ENCODE measurements at places on chromosomes 12 and 14. TPM values are rescaled to one million over a fixed set of nuclear protein-coding genes. Genes with fewer than 3 reads are reported as not detected.

The CIROP gene
- total RNA-seq = not detected

The TSPAN31 gene
- 22.6 TPM for total RNA-seq

The ERBB3 gene
- 68.1 TPM for total RNA-seq

The SETD1B gene
- 16.3 TPM for total RNA-seq

The ARHGAP9 gene
- total RNA-seq = 2.0 TPM

- ATAC-seq = no peak
Measured at GRCh38 chr12:67661311-67662021, 12.9 kb downstream of the DYRK2 start.

DNA sequence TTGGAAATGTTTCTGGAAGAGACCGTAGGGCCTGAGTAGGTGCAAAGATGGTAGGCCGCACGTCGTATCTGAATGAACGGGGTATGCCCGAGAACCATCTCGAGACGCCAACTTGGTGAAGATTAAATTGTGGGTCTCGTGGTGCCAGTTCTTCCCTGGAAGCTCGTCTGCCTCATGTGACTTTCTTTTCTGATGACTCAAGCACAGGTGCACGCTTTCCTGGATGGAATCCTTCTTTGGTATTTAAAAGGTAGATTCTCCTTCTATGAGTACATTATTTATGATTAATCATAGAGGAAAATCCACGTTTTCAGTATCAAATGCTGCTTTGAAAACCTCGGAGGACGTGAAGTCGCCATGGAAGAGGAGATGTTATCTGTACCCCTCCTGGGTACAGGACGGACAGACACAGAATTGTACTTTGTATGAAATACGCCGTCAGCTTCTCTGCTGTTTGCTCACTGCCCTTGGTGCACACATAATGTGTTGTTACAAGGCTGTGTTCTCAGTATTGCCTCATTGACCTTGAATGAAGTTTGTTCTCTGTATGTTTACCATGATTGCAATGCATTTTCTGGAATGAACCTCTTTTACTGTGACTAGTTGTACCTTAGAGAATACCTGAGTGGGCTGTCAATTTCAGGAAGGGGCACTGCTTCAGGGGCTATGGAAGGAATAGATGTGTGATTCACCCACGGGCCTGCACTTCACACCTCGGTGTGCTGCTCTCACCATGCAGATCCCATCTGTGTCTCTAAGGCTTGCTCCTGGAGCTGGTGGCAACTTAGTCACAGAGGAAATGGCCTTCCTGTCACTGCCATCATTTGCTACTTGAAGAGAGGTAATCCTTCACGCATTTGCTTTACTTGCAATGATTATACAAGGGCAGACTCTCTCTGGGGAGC is 137.3 kb upstream of the RTL1 start:
- no peak for ATAC-seq

DNA sequence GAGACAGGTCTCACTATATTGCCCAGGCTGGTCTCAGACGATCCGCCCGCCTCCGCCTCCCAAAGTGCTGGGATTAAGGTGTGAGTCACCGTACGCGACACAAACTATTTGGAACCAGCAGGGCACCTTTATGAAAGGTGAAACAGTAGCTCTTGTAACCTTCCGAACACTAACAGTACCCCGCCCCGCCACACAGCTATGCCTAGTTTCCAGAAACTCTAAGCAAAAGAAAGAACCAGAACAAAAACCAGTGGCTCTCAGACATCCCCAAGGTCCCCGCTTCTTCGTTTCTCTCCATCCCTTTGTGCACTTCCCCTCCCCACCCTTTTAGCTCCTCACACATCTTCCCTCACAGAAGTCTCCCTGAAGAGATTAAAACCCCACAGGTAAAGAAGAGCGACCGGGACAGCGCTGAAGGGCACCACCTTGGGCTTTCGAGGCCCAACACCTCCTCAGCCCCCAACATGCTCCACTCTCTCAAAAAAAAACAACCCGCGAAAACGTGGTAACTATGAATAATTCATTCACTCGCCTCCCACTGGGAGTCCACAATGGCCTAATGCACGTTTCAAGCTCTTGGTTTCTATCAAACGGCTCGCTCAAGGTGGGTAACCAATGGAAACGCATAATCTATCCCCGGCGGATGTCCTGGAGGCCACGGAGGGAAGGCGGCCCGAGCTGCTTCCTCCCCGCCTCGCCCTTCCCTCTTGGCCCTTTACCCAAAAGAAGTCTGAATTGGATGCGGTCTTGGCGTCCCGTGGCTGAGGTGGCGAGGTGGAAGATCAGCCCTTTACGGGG is 877 bp downstream of the BAG5 start:
- peak; percentile 73 for ATAC-seq

- peak; percentile 18 for ATAC-seq
Measured at GRCh38 chr12:66409195-66409871, 107.0 kb downstream of the HELB start.

- no peak for ATAC-seq
Measured at GRCh38 chr12:51793201-51793600, 55.3 kb downstream of the FIGNL2 start.

GRCh38 chr12:28507867-28508266 is 317.6 kb downstream of the CCDC91 start:
- no peak for ATAC-seq

GRCh38 chr12:125222876-125223275 is 157.6 kb downstream of the AACS start:
- ATAC-seq = no peak

GRCh38 chr14:86020841-86021240 is 490.9 kb downstream of the FLRT2 start:
- no peak for ATAC-seq

DNA sequence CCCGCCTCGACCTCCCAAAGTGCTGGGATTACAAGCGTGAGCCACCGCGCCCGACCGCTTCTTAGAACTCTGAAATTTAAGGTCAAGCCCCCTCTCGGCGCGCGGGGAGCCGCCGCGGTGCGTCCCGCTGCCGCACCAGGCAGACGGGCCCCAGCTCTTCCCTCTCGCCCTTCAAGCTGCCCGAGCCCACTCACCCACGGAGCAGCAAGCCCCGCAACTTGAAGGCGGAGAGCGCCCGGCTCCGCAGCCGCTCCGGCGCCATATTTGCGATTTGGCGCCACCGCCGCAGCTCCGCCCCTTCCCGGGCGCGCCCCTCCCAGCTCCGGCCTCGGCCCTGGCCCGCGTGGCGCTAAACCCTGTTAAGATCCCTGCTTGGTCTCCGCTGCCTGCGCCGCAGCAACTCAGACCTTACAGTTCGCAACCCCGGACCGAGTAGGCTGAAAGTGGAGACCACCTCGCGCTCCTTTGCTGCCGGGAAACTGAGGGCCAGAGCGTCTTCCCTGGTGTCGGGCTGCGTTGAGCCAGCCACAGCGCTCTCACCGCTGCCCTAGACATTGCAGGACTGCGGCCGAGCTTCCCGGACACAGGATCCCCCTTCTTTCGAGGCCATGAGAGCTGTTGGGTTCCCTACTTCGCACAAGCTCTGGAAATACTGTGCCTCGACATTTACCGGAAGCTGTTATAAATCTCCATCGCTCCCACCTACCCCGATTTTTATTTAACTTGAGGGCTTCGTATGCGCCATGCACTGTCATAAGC is at the start of gene POLE2:
Gene POLE2 (minus strand): TSS at position 273 of the 759 bp plus-strand sequence. CDS start 11 bp downstream, at position 262.
- ATAC-seq = peak; percentile 75

DNA sequence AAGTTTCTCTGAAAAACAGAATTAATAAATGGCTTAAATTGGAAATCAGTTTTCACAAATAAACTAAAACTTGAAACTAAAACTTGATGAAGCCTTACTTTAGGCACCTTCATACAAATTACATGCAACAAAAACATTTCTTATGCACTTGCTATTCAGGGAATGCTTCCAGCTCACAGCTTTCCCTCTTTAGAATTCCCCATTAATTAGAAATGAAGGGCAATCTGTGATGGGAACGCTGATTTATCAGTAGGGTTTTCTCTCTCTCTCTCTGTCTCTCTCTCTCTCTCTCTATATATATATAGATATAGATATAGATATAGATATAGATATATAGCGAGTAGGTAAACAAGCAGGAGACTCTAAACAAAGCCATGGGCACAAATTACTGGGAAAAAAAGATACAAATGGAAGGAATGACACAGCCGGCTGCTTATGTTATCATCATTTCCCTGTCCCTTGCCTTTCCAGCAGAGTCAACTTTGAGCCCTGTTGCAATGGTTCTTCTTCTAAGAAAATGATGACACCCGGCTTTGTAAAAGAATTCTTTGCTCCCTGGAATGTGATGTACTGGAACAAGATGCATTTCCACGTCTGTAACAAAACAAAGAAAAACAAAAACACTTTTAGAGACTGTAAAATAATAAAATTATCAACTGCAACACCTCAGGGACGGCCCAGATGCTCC is 1121.6 kb upstream of the TMEM132C start:
- ATAC-seq = no peak

DNA sequence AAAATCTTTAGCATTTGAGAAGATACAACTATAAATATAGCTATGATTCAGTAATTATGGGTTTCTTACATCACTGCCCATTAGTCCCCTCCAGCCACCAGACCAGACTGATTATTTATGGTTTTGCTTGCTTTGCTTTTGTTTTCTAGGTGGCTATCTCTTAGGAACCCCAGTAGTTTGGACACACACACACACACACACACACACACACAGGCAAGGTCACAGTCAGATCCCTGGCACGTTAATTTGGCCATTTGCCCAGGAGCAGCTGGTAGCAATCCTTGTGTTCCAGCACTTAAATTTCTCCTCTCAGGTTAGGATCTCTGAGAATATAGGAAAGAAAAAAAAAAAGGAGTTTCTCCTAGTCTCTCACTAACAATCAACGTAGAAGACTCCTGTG is 90.2 kb upstream of the RESF1 start:
- ATAC-seq = no peak

- ATAC-seq = no peak
Measured at GRCh38 chr12:69822201-69822860, 2.7 kb upstream of the MYRFL start.

- peak; percentile 64 for ATAC-seq
Measured at GRCh38 chr14:61322799-61323290, 1.5 kb downstream of the PRKCH start.

DNA sequence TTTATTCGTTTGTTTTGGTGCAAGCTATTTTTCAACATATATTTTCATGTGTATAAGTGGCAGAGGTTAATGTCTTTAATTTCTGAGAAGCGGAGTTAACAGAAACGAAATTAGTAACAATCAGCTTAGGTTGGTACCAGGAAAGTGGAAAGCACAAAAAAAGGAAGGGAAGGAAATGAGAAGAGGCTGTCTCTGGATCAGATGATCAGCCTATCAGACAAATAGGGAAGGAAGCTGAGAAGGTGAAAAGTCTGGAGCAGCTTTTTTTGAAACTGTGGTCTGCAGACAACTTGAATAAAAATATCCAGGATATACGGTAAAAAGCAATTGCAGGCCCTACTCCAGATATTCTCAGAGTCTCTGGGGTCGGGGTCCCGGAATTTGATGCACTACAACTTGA is 265.0 kb downstream of the SSPN start:
- ATAC-seq = no peak

DNA sequence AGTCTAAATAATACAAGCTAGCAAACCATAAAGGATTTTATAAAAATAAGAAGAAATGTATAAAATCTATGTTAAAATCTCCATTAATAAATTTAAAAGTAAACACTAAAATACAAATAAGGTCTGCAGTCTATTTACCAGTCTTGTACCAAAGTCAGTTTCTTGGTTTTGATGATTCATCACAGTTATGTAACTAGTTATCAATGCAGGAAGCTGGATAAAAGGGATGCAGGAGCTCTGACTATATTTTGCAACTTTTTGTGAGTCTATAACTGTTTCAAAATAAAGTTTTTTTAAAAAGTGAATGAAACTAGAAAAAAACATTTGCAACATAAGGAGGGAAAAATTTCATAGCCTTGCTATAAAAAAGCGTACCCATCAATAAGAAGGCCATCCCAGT is 151.5 kb downstream of the DERA start:
- no peak for ATAC-seq
